ENCODE measurements at places on chromosomes 6 and 20.

GRCh38 chr6:37357288-37357687, 3.5 kb downstream of the RNF8 start:
- H3K36me3 ChIP-seq = peaks cover 4% of the 10 kb centered on the region
- DNase-seq = no peak
- H3K27me3 ChIP-seq = no peaks in the 10 kb centered on the region
- no peak overlapping the region for H3K4me3 ChIP-seq

- no peaks in the 10 kb centered on the region for H3K27me3 ChIP-seq
- DNase-seq = no peak
- H3K36me3 ChIP-seq = no peaks in the 10 kb centered on the region
- peak overlapping the region; percentile 32 for H3K27ac ChIP-seq
Measured at GRCh38 chr20:47464380-47465101, 37.1 kb upstream of the NCOA3 start.

DNA sequence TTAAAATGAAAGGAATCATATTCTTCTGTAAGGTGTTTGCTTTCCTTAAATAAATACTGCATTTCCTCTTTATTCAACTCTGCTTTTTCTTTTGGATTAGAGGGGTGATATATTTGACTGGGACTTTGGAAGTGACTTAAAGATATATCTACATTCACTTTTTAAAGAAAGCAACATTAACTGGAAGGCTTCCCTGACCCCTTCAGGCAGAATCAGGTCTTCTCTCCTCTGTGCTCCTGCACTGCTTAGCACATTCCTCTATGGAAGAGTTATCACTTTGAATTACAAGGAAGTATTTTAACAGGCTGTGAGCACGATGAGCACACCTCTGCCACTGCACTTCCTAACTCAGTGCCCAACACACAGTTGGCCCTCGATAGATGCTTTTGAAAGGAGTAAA, 59.2 kb upstream of the POU3F2 start:
- H3K27me3 ChIP-seq = peaks cover 42% of the 10 kb centered on the region
- H3K36me3 ChIP-seq = no peaks in the 10 kb centered on the region
- DNase-seq = no peak
- H3K4me1 ChIP-seq = no peaks in the 10 kb centered on the region

- H3K36me3 ChIP-seq = no peaks in the 10 kb centered on the region
- peaks cover 2% of the 10 kb centered on the region for H3K27me3 ChIP-seq
- H3K27ac ChIP-seq = no peak overlapping the region
- no peak overlapping the region for H3K4me3 ChIP-seq
- DNase-seq = no peak
Measured at GRCh38 chr6:153976921-153977693, 61.9 kb upstream of the OPRM1 start.

- no peak overlapping the region for H3K4me3 ChIP-seq
- peaks cover 49% of the 10 kb centered on the region for H3K4me1 ChIP-seq
- DNase-seq = no peak
- no peaks in the 10 kb centered on the region for H3K36me3 ChIP-seq
- H3K27ac ChIP-seq = peak overlapping the region; percentile 86
Measured at GRCh38 chr6:81940451-81940985, 188.0 kb upstream of the TENT5A start.

DNA sequence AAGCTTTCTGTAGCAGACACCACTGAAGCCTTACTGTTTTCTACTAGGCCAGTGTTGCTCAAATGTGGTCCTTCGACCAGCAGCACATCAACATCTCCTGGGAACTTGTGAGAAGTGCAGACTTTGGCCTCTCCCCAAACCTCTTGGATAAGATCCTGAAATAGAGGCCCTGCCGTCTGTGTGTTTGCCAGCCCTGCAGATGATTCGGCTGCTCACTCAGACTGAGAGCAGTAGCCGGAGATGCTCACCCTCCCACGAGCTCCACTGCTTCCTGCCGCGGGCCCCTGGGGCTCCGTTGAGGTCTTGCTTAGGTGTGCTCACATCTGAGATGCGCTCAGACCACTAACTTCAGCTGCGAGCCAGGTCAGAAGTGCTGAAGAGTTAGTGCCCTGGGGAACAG, 129.5 kb upstream of the SSTR4 start:
- no peaks in the 10 kb centered on the region for H3K4me1 ChIP-seq
- peaks cover 10% of the 10 kb centered on the region for H3K27me3 ChIP-seq
- no peak overlapping the region for H3K4me3 ChIP-seq

- H3K4me3 ChIP-seq = no peak overlapping the region
- no peaks in the 10 kb centered on the region for H3K36me3 ChIP-seq
- no peaks in the 10 kb centered on the region for H3K27me3 ChIP-seq
- no peak for DNase-seq
- H3K4me1 ChIP-seq = peaks cover 23% of the 10 kb centered on the region
- H3K27ac ChIP-seq = no peak overlapping the region
Measured at GRCh38 chr6:134938896-134939295, 11.0 kb downstream of the ALDH8A1 start.

DNA sequence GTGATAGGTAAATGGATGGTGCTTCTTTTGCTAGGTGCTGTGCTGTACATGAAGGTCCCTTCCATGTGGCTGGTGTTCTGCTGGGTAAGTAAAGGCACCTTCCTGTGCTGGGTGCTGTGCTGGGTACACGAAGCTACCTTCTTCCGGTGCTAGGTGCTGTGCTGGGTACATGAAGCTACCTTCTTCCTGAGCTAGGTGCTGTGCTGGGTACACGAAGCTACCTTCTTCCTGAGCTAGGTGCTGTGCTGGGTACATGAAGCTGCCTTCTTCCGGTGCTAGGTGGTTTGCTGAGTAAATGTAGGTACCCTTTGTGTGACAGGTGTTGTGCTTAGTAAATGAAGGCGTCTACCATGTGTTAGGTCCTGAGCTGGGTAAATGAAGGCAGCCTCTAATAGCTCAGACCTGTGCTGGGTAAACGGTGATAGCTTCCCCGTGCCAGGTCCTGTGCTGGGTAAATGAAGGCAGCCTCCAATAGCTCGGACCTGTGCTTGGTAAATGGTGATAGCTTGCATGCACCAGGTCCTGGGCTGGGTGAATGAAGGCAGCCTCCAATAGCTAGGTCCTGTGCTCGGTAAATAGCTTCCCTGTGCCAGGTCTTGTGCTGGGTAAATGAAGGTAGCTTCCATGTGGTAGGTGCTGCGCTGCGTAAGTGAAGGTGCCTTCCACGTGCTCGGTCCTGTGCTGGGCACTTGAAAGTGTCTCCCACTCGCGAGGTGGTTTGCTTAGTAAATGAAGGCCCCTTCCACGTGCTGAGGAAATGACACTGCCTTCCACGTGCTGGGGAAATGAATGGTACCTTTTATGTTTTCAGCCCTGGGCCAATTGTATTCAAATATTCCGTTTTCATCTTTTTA, 115.5 kb downstream of the ERMARD start:
- no peak overlapping the region for H3K4me3 ChIP-seq
- no peak overlapping the region for H3K27ac ChIP-seq
- H3K4me1 ChIP-seq = no peaks in the 10 kb centered on the region
- no peak for DNase-seq

DNA sequence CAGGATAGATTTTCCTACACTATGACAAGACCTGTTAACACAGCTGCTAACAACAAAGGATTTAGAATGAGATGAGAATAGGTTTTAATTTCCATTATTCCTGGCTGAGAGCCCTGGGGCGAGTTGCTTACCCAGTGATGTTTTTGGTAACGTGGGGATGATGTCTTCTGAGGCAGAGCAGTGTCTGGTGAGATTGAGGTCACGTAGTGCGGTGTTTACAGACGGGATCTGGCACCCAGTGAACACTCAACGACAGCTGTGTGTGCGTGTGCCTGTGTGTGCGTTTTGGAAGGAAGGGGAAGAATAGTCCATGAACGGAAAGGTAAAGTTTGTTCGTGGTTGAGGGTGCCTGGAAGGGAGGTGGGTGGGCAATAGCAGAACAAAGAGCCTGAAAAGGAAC, 384.7 kb downstream of the C6orf118 start:
- no peak for DNase-seq
- H3K4me3 ChIP-seq = no peak overlapping the region
- H3K27ac ChIP-seq = no peak overlapping the region
- H3K27me3 ChIP-seq = no peaks in the 10 kb centered on the region
- no peaks in the 10 kb centered on the region for H3K36me3 ChIP-seq

- no peak for DNase-seq
- peaks cover 8% of the 10 kb centered on the region for H3K4me1 ChIP-seq
- H3K27ac ChIP-seq = no peak overlapping the region
- no peak overlapping the region for H3K4me3 ChIP-seq
- no peaks in the 10 kb centered on the region for H3K27me3 ChIP-seq
Measured at GRCh38 chr6:11132194-11132888, 20.8 kb upstream of the ERVFRD-1 start.

DNA sequence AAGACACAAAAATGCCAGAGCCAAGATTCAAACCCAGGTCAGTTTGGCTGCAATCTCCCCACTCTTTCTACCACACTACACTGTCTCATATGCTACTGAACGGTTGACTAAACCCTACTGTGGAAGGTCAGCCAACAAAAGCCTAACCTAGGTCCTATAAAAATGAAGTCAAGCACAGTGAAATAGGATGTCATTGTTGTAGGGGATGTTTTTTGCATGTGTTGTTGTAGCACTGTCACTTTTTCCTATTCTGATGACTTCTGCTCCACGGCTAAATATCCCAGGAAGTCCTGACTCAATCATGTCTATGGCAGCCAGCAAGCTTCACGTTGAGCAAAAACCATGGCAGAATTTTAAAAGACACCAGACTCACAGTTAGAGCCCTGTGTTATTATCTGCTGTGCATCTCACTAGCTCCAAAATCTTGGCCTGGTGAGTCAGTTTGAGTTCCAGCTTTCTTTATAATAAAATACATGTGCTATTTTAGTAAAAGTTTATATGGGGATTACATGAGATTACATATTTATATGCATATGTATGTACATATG, 322.1 kb upstream of the NT5E start:
- DNase-seq = no peak
- no peak overlapping the region for H3K4me3 ChIP-seq
- H3K27ac ChIP-seq = no peak overlapping the region
- H3K27me3 ChIP-seq = peaks cover 22% of the 10 kb centered on the region
- peaks cover 9% of the 10 kb centered on the region for H3K4me1 ChIP-seq

GRCh38 chr6:128156321-128157111, 255.7 kb upstream of the THEMIS start:
- H3K4me3 ChIP-seq = no peak overlapping the region
- peaks cover 3% of the 10 kb centered on the region for H3K36me3 ChIP-seq
- H3K27me3 ChIP-seq = no peaks in the 10 kb centered on the region
- no peaks in the 10 kb centered on the region for H3K4me1 ChIP-seq
- no peak overlapping the region for H3K27ac ChIP-seq

GRCh38 chr6:2581011-2581410, 169.7 kb downstream of the MYLK4 start:
- H3K27ac ChIP-seq = peak overlapping the region; percentile 71
- H3K4me1 ChIP-seq = peaks cover 35% of the 10 kb centered on the region
- no peak for DNase-seq
- H3K36me3 ChIP-seq = no peaks in the 10 kb centered on the region
- H3K27me3 ChIP-seq = no peaks in the 10 kb centered on the region

DNA sequence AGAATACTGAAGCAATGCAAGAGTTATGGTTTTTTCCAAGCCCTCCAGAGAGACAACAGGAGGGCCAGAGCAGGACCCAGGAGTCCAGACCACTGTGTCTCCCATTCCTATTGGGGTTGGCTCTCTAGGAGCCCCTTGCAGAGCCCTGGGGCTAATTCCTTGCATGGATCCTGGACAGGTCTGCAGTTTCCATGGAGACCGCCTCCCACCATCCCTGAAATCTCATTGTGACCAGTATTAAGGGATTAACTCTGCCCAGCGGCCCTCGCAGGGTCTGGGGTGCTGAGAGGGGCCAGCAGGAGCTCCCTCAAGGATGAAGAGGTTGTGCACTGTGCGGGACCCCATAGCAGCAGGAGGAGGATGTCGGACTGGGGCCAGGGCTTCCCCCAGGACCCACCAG, 34.8 kb downstream of the HNF4A start:
- no peak for DNase-seq
- H3K36me3 ChIP-seq = no peaks in the 10 kb centered on the region
- no peak overlapping the region for H3K27ac ChIP-seq
- peaks cover 22% of the 10 kb centered on the region for H3K27me3 ChIP-seq
- H3K4me1 ChIP-seq = peaks cover 6% of the 10 kb centered on the region
